PC-9 (cell line): ENCODE measurements at places on chromosomes 5 and 9. TPM values are rescaled to one million over a fixed set of nuclear protein-coding genes. Genes with fewer than 3 reads are reported as not detected.
A peak's percentile ranks its signal among the peaks of the same experiment; 100 is the strongest.

The NR4A3 gene
- not detected in 2 replicates for total RNA-seq

The ZNF608 gene
- total RNA-seq, result 2.8 and 5.5 TPM in 2 replicates

The ZNF454 gene
- not detected in 2 replicates for total RNA-seq

- H3K27ac ChIP-seq, result no peak overlapping the region
- no peak for DNase-seq
- H3K36me3 ChIP-seq, result no peaks in the 10 kb centered on the region
- H3K27me3 ChIP-seq, result no peaks in the 10 kb centered on the region
Observed at GRCh38 chr5:80541392-80541791, 28.7 kb downstream of the ANKRD34B start.

- no peak for DNase-seq
- H3K27me3 ChIP-seq, result no peaks in the 10 kb centered on the region
Observed at GRCh38 chr9:106887066-106887465, 24.1 kb downstream of the ZNF462 start.

GRCh38 chr5:64603676-64604075 is 86.6 kb upstream of the SHISAL2B start:
- no peak overlapping the region for H3K4me3 ChIP-seq
- no peaks in the 10 kb centered on the region for H3K4me1 ChIP-seq
- DNase-seq, result no peak

GRCh38 chr5:96709152-96709821 is 47.1 kb downstream of the CAST start:
- H3K27me3 ChIP-seq, result no peaks in the 10 kb centered on the region
- no peaks in the 10 kb centered on the region for H3K36me3 ChIP-seq
- H3K4me3 ChIP-seq, result no peak overlapping the region
- DNase-seq, result no peak
- peaks cover 57% of the 10 kb centered on the region for H3K4me1 ChIP-seq
- H3K27ac ChIP-seq, result peak overlapping the region; percentile 57

DNA sequence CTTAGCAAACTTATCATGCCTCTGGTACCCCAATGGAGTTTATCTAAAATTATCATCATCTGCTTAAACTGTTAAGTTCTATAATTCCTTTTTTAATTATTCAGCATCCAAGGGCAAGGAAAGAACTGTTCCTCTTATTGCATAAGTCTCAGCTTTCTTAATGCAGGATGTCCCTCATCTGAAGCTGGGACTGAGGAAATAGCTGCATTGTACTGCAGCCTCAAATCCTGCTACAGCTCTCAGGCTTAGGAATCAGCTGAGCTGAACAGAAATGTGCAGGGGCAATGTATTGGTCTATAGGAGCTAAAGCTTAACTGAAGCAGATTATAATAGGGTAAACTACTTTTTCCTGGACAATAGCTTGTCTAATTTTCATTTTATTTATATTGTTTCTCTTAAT is 48.0 kb downstream of the HAPLN1 start:
- H3K4me3 ChIP-seq, result no peak overlapping the region
- no peak overlapping the region for H3K27ac ChIP-seq
- H3K27me3 ChIP-seq, result no peaks in the 10 kb centered on the region
- no peak for DNase-seq
- no peaks in the 10 kb centered on the region for H3K36me3 ChIP-seq
